Activated T-helper 2 cell treated with anti-CD3 and anti-CD28 coated beads, Interferon-gamma antibody, Interleukin-2, Interleukin-4, amounts not matched to agents 10 μg/mL and 5 μg/mL and 100 μg/mL, durations not matched to agents 14 hours and 24 hours and 36 hours (primary cell): ENCODE measurements at places on chromosomes 12 and 14.

GRCh38 chr12:130041983-130042812, 120.1 kb upstream of the FZD10 start:
- peak; percentile 23 for DNase-seq

DNA sequence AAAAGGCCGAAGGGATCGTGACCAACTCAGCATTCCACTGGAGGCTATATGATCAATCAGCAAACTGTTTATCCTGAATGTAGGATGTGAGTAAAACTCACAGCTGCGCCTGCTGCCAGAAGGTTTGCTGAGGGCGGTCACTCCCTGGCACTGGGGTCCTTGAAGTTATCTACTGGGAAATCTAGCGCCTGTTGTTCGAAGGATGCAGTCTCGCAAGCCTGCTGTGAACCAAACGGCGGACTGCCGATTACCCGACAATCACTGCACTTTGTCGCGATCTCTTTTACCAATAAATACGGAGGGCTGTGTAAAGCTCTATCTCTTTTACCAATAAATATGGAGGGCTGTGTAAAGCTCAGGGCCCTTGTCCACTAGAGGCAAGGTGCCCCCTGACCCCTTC, 12.9 kb downstream of the DDX51 start:
- no peak for DNase-seq

GRCh38 chr14:93587330-93587729, 156.6 kb downstream of the UNC79 start:
- no peak for DNase-seq

DNA sequence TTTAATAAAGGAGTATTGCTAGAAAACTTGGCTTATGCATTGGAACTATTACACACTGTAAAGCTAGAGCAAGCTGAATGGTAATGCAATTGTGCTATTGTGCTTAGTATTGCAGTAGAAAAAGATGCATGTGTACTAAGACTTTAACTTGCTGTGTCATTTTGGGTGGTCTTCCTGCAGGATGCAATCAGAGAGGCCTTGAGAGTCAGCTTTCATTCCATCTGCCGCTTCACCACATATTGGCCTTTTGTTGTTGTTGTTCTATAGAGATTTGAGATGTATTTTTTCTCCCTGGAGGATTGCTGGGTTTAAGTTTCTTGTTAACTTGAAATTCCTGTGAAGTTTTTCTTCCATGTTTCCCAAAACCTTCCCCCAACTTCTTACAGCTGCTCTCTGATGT, 449.7 kb downstream of the TMTC2 start:
- DNase-seq, result no peak

GRCh38 chr14:104202259-104203070, 64.1 kb downstream of the KIF26A start:
- no peak for DNase-seq

DNA sequence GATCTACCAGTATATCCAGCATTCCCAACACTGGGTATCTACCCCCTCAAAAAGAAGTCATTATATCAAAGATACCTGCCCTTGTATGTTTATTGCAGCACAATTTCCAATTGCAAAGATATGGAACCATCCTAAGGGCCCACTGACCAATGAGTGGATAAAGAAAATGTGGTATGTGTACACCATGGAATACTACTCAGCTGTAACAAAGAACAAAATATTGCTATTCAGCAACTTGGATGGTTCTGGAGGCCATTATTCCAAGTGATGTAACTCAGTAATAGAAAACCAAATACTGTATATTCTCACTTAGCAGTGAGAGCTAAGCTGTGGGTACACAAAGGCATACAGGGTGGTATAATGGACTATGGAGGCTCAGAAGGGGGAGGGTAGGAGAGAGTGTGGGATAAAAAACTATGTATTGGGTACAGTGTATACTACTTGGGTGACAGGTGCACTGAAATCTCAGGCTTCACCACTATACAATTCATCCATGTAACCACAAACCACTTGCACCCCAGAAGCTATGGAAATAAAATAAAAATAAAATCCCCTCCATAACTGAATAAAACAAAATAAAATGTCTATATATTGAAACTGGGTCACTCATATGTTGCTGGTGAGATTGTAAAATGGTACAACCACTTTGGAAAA, 34.7 kb upstream of the STK38L start:
- no peak for DNase-seq

- DNase-seq, result no peak
Measured at GRCh38 chr14:104169005-104169698, 30.8 kb downstream of the KIF26A start.

DNA sequence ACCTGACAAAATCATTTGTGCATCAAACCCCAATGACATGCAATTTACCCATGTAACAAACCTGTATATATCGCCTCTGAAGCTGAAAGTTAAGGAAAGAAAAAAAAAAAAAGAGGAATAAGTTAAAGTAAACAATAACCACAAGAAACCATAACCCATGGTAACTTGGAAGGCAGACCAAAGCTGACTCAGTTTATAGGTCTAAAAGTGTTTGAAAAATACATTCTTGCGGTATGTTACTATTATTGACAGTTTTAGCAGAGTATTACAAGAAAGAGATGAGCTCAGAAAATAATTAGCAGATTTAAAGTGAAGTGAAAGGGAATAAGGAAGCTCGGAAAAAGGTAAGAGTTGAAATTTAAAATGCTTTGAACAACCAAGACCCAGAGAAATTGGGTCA, 34.4 kb upstream of the MGAT4C start:
- no peak for DNase-seq

DNA sequence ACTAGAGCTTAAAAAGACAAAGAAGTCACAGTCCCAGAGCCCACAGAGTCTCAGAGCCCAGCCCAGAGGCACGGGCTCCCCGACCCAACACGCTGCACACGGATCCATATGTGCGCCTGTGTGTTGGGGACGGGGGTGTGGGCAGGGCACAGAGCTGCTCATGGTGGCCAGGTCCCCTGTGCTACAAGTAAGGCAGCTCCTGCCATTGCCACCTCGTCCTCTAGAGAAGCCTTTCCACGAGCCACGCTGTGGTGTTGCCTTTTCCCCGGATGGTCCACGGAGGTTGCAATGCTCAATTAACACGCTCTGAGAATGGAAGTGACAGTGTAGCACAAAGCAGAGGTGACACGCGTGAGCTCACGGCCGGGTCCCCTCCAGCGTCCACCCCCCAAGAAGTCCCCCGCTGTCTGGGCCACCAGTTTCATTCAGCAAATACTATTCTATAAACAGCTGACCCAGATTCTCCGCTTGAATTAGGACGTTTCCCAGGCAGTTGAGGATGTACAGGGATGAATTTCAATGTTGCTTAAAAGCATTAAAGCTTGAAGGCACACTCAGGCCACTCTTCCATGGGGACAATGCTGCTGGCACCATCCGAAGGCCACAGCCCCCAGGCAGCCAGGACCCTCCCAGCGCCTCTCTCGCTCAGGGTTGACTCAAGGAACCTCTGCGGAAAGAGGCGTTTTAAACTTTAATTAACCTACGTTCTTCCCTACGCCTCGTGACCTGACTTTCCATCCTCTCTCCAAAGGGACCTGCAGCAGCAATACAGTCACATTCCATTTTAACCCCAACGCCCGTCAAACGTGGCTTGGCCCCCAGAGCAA, 22.7 kb upstream of the EIF5 start:
- DNase-seq, result no peak

- no peak for DNase-seq
Measured at GRCh38 chr12:52316701-52317100, 4.5 kb downstream of the KRT83 start.

GRCh38 chr14:97798176-97798575, 1001.0 kb downstream of the VRK1 start:
- DNase-seq, result no peak

GRCh38 chr12:104171785-104172569, 34.0 kb upstream of the NFYB start:
- DNase-seq, result no peak

DNA sequence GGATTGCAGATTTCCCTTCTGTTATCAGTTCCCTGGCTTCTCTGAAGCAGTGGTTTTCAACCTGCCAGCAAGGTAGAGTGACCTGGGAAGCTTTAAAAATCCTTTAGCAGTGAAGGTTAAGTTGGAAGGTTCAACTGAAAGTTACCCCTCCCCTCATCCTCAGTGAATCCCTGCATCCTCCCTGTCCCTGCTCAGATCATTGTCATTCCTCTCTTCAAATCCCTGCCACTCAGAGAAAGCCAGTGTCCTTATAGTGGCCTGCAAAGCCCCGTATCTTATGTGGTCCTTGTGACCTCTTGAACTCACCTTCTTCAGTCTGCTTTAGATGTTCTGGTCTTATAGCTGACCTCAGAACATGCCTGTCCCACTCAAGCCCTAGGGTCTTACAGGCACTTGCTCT, 53.6 kb downstream of the PPM1A start:
- DNase-seq, result no peak

- DNase-seq, result no peak
Measured at GRCh38 chr14:37673439-37673838, 78.0 kb downstream of the TTC6 start.

GRCh38 chr12:38904537-38905479, 583 bp downstream of the CPNE8 start:
- peak; percentile 37 for DNase-seq

GRCh38 chr12:131468206-131468605, 242.7 kb upstream of the SFSWAP start:
- no peak for DNase-seq

- no peak for DNase-seq
Measured at GRCh38 chr12:65892841-65893251, 68.6 kb downstream of the HMGA2 start.

DNA sequence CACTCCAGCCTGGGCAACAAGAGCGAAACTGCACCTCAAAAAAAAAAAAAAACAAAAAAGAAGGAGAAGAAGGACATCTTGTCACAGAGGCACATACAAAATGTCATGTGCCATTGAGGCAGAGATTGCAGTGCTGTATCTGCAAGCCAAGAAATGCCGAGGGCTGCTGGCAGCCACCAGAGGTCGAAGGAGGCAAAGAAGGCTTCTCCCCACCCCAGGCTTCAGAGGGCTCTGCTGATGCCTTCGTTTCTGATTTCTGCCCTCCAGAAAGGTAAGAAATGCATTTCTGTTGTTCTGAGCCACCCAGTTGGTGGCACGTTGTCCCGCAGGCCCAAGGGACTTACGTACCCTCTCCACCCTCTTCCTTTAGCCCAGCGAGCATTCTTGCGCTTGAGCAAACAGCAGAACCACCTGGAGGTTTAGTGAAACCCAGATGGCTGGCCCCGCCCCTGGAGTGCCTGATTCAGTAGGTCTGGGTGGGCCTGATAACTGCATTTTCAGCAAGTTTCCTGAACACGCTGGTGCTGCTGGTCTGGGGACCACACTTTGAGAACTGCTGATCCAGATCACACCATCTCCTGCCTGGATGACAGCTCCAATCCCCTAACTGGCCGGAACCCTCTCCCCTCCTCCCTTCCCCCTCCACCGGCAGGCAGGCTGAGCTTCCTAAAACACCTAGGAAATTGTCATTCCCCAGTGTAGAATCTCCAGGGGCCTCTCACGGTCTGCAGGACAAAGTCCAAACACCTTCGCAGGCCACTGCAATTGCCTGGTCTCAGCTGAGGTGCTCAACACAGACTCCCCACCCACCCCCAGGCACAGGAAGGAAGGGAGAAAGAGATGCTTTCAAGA, 21.1 kb upstream of the SCARB1 start:
- no peak for DNase-seq
